Stimulated activated CD4-positive, alpha-beta T cell treated with anti-CD3 and anti-CD28 coated beads, Interleukin-15, amount 100 ng/mL, for 48 hours (primary cell): ENCODE measurements at places on chromosomes 2 and 18.

GRCh38 chr18:46946656-46947282, 29.4 kb downstream of the KATNAL2 start:
- peak; percentile 40 for DNase-seq

- DNase-seq, result no peak
These were observed 52.2 kb downstream of the SMAD7 start for GRCh38 chr18:48898521-48898920.

DNA sequence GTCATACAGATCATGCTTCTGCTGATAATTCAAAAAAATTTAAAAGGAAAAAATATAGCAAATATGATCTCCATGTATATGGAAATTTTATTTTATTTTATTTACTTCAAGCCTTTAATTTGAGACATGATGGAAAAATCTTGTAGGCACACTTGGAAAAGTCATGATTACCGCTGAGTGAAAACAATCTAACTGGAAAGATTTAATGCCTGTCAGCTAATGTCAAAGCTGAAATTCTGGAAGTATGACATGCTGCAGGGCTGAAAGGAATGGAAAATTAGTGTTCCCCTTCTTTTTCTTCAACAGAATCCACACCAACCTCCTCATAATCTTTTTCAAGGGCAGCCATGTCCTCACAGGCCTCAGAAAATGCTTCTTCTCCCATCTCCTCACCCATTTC, 58.2 kb downstream of the RPRM start:
- DNase-seq, result no peak

DNA sequence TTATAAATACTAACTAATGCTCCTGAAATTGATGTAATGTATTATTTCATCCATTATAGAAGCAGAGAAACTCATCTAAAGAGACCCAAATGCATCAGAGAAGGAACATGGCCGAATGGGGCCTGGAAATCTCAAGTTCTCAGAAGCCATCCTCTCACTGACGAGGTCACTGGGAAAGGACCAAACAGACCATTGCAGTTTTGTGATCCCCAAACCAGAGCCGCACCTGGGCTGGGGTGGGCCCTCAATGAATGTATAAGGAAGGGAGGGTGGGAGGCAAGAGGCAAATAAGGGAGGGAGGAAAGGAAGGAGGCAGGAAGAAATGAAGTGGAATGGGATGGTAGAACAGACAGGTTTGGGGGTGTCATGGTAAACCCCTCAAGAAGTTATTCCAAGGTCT, 245.3 kb upstream of the ID2 start:
- no peak for DNase-seq

GRCh38 chr2:28539118-28539541, 43.3 kb downstream of the PLB1 start:
- DNase-seq, result no peak
